ENCODE measurements at places on chromosomes 3 and 15.

GRCh38 chr3:22981166-22981565 is 222.0 kb upstream of the UBE2E2 start:
- no peaks in the 10 kb centered on the region for H3K4me1 ChIP-seq
- H3K27ac ChIP-seq: no peak overlapping the region
- DNase-seq: no peak
- H3K4me3 ChIP-seq: no peak overlapping the region
- no peaks in the 10 kb centered on the region for H3K36me3 ChIP-seq

- no peaks in the 10 kb centered on the region for H3K27me3 ChIP-seq
- H3K36me3 ChIP-seq: no peaks in the 10 kb centered on the region
- H3K4me3 ChIP-seq: no peak overlapping the region
- no peak overlapping the region for H3K27ac ChIP-seq
These were observed 151.9 kb upstream of the ZNF385D start for GRCh38 chr3:21902956-21903355.

GRCh38 chr3:51581524-51581923 is 43.0 kb downstream of the RAD54L2 start:
- no peaks in the 10 kb centered on the region for H3K4me1 ChIP-seq
- no peak overlapping the region for H3K27ac ChIP-seq
- DNase-seq: no peak
- H3K27me3 ChIP-seq: no peaks in the 10 kb centered on the region
- H3K36me3 ChIP-seq: no peaks in the 10 kb centered on the region

GRCh38 chr3:68089572-68090011 is 435.2 kb upstream of the SUCLG2 start:
- peaks cover 62% of the 10 kb centered on the region for H3K4me1 ChIP-seq
- H3K36me3 ChIP-seq: no peaks in the 10 kb centered on the region
- no peak overlapping the region for H3K27ac ChIP-seq
- no peak for DNase-seq
- H3K4me3 ChIP-seq: no peak overlapping the region

DNA sequence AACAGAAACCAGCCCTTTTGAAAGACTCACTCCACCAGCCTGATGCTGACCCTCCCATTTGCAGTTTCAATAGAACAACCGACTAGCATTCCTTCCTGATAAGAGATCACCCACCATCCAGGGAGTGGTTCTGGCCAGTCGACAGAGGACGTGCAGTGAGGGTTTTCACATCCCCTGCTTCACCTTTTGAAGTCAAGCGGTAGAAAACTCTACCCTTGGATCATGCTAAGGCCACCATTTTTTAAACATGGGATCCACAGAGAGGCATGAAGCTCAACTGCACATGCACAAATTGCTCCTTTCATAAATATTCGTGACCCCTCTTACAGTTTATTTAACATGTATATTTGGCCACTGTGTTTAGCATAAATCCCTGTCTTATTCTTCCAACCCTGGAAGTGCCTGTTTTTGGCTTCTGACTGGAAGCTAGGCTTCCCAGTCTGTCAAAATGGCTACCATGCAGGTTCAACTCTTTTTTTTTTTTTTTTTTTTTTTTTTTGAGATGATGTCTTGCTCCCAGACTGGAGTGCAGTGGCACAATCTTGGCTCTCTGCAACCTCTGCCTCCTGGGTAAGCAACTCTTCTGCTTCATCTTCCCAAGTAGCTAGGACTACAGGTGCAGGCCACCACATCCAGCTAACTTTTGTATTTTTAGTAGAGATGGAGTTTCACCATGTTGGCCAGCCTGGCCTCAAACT is 1.0 kb upstream of the THUMPD3 start:
- H3K27ac ChIP-seq: peak overlapping the region; percentile 91
- peaks cover 22% of the 10 kb centered on the region for H3K4me1 ChIP-seq
- no peak for DNase-seq

All from CD4-positive, alpha-beta memory T cell (primary cell).